ENCODE measurements at places on chromosomes 11 and 22.

DNA sequence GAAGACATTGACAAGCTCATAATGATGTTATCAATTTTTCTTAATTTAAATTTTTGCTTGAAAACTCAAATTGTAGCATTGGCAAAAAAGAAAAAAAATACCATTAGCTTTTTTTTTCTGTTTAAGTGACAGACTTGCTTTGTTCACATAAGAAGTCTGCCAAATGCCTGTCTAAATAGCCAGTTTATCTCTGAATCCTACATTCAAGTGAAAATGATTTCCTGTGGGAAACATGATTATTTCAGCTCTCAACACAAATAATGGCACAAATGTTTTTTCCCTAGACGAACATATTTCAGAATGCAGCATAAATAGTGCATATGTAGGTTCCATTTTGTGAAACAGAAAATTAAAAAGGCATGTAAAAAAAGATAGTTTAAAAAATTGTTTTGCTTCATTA, 23.5 kb downstream of the TYR start:
- DNase-seq = no peak

GRCh38 chr11:73429121-73429750, 53.0 kb downstream of the RELT start:
- DNase-seq = no peak

GRCh38 chr22:31876156-31876920, 68.0 kb upstream of the YWHAH start:
- no peak for DNase-seq

GRCh38 chr11:119368121-119369034, 13.1 kb downstream of the USP2 start:
- no peak for DNase-seq

- no peak for DNase-seq
These were observed 17.8 kb upstream of the SYVN1 start for GRCh38 chr11:65152122-65152521.

DNA sequence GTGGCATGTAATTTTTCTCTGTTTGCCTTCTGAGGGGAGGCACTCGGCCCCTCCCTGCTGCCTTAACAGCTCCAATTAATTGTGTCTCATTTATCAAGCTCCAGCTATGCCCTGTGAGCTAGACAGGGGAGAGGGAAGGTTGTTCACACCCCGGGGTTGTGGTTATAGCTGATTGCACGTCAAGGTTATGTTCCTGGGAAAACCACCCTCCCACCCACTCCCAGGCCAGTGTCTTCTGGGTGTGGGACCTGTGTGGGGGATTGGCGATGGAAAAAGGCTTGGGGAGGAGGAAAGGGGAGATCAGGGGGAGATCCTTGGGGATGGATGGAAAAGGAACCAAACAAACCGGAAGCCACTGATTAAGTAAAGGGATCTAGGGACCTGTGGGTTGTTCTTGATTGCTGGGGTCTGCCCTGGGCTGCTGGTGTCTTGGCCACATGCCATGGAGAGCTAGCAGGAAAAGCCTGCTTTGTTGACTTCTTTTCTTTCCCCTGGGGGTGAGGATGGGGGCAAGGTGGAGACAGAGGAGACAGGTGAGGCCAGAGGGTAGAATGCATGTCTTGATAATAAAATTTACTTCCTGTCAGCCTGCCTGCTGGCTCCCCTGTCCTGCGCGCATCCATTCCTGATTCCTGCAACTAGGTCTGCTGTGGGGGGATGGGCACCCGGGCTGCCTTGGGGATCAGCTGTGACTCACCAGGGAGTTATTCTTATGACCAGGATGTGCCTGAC, 13.5 kb upstream of the SORL1-AS1 start:
- DNase-seq = no peak

DNA sequence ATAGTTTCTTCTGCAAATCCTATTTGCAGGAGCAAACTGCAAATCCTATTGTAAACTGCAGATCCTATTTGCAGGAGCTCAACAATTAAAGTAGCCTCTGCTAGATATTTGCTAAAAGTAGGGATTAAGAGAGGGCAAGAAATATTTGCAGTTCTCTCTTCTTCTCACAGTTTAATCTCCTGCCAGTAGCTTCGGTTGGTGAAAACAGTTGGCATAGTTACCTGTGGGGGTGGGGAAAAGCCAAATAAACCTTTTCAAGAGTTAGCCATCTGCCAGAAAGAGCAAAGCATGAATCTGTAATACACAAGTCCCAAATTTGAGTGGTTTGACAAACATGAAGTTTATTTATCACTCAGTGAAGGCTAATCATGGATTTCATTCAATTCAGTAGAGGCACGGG, 942.5 kb downstream of the JRKL start:
- no peak for DNase-seq

DNA sequence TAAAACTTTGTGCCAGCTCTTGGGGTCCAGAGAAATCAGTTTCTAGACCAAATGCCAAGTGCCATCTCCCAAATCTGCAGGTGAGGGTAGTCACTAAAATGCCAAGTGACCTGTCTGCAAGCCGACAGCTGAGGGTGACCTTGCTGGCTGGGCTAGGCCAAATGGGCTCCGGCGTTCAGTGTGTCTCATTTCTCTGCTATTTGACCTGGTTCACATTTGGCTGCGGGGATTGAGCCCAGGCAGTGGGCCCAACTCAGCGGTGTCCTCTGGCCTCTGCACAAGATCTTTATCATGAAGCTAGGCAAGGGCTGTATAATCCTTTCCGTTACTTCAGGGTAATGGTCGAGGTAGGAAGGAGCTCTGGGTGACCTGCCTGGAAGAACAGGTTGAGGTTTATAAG, 87.5 kb downstream of the SNX19 start:
- DNase-seq = no peak

DNA sequence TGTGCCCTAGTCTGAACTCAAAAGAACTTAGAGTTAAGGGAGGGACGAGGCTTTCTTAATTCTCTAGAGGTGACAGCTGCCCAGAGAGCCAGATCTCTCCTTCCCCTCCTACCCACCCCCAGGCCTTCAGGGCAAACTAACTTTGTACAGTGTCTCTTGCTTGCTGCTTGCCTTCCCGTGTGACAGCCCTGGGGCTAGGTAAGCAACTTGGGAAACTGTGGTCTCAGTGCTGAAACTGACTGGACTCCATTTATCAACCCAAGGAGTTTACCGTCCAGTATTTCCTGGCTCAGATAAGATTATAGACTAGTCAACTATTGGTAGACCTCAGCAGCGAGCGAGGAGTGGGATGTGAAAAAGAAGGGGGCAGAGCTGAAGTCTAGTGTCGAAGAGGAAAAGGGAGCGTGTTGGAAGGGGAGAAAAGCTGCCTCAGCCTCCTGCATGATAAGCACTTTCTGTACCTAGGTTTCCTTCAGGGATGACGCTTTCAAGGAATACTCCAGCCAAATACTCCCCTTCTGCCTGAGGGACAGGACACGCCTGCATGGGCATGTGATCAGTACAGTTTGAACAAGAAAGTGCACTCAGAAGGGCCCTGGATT, 43.3 kb upstream of the WEE1 start:
- no peak for DNase-seq

DNA sequence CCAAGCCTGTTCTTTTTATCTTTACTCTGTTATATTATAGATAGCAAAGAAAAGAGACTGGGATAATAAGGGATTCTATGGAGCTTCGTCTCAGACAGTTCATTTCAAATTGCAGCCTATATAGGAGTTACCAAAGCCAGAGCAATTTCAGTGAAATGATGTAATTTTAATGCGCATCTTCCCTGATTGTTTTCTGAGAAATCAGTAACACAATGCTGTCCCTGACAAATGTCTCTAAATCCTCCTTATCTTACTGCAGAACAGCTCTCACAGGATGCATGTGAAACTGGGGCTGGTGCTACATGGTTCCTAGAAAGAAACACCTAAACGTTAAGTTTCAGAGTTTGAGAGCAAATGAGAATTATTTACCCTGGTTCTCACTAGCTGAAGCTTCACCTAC, 467.9 kb upstream of the ANO3 start:
- DNase-seq = no peak

GRCh38 chr22:49240016-49240380, 587.7 kb downstream of the BRD1 start:
- no peak for DNase-seq

DNA sequence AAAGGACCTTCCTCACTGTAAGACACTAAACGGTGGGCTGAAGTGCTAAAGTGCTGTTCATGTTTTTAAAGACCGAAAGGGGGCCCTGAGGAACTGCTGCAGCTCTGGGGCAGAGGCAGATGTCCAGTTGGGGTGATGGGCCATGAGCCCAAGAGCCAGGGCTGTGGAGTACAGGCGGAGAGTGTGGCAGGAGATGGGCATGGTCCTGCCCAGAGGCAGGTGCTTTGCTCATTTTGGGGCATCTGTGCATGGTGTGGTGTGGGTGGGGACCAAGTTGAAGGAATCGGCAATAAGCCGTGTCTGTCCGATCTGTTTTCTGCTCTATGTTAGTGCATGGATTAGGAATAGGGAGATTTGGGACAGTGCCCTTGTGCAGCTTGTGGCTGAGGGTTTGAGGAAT, 258.3 kb downstream of the NTM start:
- DNase-seq = no peak

DNA sequence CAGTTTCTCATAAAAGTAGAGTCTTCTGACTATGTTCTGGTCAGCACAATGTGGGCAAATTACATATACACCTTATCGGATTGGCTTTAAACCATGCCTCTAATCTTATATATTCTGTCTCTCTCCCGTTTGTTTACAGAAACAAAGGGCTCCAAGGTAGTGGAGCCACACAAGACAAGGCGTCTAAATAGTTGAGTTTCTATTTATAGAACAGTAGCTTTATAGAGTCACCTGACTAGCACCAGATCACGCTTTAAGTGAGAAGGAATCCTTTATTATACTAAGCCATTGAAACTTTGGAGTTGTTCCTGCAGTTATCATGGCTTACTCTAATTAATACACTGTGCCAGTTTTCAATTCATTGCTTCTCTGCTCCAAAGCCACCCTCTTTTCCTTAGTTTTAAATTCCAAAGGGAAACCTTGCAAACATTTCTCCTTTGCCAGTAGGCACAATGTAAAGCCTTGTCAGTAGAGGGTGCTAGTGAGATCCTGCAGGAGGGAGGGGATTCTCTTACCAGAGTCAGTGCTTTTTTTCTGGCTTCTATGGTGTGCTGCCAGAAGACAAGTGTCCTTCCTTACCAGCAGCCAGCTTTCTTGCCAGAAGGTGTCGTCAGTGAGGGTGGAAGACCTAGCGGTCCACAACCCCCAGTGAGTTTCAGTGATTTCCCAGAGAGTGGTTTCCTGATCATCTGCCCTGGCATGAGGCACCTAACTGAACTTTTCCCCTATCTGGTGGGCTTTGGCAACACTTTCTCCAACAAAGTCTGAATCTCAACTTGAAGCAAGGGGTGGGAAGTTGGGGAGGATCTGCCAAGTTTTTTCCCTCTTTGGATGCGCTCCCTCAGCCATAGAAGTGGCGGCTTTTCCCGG, 71.7 kb downstream of the RAB38 start:
- peak; percentile 19 for DNase-seq

DNA sequence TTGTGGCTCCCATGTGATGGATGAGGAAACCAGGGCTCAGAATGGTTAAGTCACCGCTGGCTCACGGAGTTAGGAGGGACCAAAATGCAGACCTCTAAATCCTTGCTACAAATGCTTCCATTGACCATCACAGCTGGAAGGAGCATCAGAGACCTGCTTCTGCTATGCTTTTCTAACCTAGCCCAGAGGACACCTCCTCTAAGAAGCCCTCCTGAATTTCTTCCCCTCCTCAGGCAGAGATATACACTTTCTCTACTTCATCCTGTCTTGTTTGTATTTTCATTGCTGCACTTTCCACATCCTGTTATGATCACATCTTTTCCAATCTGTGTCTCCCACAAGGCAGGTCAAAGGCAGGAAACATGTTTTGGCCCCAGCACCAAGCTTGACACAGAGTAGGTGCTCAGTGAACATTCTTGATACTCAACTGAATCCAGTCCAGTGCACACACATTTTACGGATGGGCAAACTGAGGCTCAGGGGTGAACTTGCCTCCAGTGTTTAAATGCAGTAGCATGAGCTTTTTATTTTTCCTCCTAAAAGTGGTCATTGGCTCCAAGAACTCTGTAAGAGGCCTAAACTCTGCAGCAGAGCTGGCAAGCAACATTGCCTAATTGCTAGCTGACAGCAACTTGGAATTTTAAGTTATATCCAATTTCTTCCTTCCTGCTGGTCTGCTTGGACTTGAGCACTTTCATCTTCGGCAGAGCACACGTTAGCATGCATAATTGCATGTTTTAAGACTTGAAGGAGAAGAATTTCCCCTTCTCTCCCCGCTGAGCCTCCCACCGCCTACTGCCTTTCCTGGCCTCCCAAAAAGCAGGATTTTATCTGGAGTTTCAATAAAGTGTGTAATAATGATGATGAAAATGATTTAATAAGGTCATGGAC, 12.7 kb downstream of the SCUBE1 start:
- DNase-seq = no peak

GRCh38 chr22:31178859-31179258, 18.9 kb downstream of the RNF185 start:
- DNase-seq = no peak

DNA sequence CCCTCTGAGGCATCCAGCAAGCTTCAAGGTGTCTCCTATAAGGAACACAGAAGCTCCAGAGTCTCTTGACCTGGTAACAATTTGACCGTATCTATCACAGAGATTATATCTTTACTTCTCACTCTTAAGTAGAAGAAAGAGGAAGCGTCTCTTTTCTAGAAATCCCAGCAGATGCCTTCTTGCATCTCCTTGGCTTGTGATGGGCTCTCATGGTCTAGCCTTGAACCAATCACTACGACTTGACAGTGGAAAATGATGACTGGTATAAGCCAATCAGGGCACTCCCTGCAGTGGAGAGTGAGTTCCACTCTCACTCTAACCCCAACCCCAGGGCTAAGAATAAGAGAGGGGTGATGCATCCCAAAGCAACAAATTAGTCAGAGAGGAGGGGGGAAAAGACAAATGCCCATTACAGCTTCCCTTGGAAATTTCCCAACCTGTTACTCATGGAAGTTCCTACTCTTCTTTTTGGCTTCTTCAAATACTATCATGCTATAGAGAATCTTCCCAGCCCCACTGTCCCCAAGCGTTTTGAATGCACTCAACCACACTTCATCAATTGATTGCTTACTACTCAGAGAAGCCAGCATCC, 293.5 kb downstream of the MN1 start:
- no peak for DNase-seq

GRCh38 chr11:68146704-68147474, 25.7 kb upstream of the CHKA start:
- no peak for DNase-seq

GRCh38 chr22:31496735-31497146, 405 bp downstream of the SFI1 start:
- DNase-seq = peak; percentile 28

GRCh38 chr22:43944670-43945430, 10.4 kb upstream of the SAMM50 start:
- DNase-seq = no peak

GRCh38 chr22:47201996-47202818, 439.8 kb downstream of the TBC1D22A start:
- DNase-seq = no peak

DNA sequence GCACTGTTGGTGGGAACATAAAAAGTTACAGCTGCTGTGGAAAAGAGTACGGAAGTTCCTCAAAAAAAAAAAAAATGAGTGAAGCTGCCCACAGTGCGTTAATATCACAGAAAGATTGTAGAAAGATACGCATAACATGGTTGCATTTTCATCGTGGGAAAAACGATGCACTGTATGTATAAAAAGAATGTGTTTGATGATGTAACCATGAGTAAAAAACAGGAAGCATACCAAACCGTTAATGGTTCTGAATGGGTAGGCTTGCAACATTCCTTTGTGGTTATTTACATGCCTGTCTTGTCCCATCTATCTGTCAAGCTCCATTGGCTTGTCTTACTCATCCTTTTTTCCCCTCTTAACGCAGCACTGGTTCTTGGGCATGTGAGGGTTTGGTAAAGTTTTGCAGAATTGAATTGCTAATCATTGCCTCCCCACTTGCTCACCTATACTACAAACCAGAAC, 33.8 kb upstream of the DKK3 start:
- no peak for DNase-seq
